ENCODE measurements at places on chromosomes 16 and 17. TPM values are rescaled to one million over a fixed set of nuclear protein-coding genes. Genes with fewer than 3 reads are reported as not detected.

TP53TG3B gene
- total RNA-seq: 0.32 TPM

TLCD2 gene
- total RNA-seq: 3.9 TPM

SARM1 gene
- 12.9 TPM for total RNA-seq

WIPF2 gene
- total RNA-seq: 6.1 TPM

C16orf78 gene
- total RNA-seq: not detected

GPRC5B gene
- 12.6 TPM for total RNA-seq

WNT9B gene
- under 0.01 TPM for total RNA-seq

TBC1D3E gene
- total RNA-seq: 0.32 TPM

LPO gene
- total RNA-seq: not detected
